ENCODE measurements at places on chromosomes 2 and 18.

DNA sequence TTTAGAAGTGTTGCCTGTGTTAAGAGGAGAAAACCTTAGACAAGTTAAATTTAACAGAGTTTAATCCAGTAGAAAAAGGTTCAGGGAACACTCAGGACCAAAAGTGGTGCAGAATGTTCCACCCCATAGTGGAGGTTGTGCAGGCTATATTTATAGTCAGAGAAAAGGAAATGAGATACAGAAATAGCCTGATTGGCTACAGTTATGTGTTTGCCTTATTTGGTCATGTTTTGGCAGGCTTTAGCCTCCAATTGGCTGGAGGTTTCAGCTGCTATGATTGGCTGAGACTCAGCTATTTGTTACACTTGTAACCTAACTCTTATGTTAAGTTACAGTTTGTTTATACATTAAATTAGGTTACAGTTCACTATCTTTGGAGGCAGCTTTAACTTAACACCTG is 4.2 kb downstream of the STAMBP start:
- DNase-seq: no peak

- DNase-seq: peak; percentile 87
These were observed 1.9 kb downstream of the CLK1 start for GRCh38 chr2:200862532-200863000.

DNA sequence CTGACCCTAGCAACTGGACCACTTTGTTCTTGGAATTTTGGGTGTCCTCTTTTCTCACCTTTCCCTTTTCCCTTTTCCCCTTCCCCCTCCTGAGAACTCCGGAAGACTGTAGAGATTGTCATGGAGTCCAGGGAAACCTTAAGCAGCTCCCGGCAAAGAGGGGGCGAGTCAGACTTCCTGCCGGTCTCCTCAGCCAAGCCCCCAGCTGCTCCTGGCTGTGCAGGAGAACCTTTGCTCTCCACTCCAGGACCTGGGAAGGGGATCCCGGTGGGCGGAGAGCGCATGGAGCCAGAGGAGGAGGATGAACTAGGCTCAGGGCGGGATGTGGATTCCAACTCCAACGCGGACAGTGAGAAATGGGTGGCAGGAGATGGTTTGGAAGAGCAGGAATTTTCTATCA is 20.5 kb downstream of the SETBP1 start:
- no peak for DNase-seq

DNA sequence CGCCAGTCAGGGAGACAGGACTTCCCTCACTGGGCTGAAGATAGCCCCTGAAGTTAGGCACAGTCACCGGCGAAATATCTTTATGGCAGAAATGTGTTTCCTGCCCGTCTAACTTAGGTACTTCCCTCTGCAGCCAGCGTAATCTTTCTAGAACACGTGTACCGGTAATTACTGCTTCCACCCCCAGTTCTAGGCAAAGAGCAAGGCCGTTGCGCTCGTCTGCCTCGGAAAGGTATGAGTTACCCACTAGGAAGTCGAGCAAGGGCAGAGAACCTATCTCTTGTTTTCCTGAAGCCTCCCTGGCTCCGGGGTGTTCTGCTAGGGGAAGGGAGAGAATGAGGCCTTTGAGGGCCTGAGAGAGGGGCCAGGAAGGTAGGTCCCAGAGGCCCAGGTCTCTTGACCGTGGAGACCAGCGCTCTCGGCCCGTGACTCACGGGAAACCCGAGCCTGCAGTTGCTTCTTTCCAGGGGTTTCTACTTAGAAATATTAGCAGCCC is 70.0 kb downstream of the TWSG1 start:
- DNase-seq: no peak

GRCh38 chr2:121591199-121591598 is 58.1 kb downstream of the CLASP1 start:
- no peak for DNase-seq

- DNase-seq: no peak
These were observed 52.1 kb downstream of the SPRED2 start for GRCh38 chr2:65380255-65380654.

GRCh38 chr2:110802208-110802932 is 70.0 kb downstream of the ACOXL start:
- DNase-seq: no peak
